ENCODE measurements at places on chromosomes 3 and 15. TPM values are rescaled to one million over a fixed set of nuclear protein-coding genes. Genes with fewer than 3 reads are reported as not detected.

The PLA2G4F gene
- 0.87 TPM for total RNA-seq

DNA sequence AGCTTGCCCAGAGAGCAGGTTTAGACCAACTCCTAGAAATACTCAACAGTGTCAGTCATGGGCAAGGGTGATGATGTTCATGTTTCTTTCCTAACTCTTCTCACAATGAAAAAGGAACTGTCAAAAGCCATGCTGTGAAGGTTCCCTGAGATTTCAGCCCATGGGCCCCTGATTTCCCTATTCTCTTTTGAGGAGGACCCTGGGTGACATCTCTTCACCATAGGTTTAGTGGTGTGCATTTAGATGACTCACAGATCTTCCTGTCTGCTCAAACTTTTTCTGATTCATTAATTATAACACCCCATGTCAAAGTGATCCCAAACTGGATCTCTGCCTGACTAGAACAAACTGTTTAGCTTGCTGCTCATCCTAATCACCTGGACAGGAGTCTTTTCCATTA is 108.0 kb downstream of the BBX start:
- no peak for DNase-seq

DNA sequence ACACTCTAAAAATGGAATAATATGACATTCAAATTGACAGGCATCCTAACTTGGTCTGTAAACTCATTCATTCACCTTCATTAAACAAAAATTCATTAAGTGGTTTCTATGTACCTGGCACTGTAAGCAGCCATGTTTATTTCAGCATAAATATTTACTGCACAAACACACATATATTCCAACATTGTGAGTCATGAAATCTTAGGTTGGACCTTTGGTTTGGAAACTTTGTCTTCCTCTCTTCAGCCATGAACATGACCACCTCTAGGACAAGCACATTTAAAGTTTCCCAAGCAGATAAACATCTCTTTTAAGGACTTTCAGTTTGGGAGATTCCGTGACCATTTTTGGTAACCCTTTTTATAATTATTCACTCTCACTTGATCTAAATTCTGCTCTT is 131.8 kb downstream of the TPRG1 start:
- DNase-seq: no peak

The CCNB2 gene
- 86.4 TPM for total RNA-seq

The RUBCN gene
- total RNA-seq: 32.2 TPM

The QRICH1 gene
- total RNA-seq: 107 TPM

The MYRIP gene
- 5.6 TPM for total RNA-seq

DNA sequence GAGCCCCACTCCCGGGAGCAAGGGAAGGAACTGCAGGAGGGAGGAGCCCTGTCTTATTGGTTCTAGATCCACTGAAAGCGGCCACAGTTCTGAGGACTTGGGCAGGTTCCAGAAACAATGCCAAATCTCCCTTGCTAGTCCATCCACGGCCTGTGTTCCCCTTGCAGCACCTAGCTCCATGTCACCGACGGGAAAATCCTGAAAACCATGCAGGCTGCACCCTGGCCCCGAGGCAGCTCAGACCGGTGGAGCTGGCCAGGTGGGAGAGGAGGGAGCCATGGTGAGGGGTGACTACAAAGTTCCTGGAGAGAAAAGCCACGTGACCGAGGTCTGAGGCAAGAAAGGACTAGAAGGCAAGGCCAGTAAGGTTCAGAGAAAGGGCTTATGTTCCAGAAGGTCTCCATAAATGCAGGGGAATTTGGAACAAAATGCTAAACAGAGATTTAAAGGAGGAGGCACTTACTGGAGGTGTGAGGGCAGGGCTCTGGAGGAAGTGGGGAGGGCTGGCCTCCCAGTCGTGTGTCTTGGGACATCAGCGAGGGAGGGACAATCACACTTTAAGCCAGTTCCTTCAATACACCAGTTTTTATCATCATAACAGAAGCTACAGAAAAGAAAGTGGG is 5.4 kb downstream of the MGLL start:
- peak; percentile 40 for DNase-seq

The OXTR gene
- 2.8 TPM for total RNA-seq

- DNase-seq: no peak
Observed at GRCh38 chr3:193028258-193028657, 110.6 kb upstream of the MB21D2 start.

DNA sequence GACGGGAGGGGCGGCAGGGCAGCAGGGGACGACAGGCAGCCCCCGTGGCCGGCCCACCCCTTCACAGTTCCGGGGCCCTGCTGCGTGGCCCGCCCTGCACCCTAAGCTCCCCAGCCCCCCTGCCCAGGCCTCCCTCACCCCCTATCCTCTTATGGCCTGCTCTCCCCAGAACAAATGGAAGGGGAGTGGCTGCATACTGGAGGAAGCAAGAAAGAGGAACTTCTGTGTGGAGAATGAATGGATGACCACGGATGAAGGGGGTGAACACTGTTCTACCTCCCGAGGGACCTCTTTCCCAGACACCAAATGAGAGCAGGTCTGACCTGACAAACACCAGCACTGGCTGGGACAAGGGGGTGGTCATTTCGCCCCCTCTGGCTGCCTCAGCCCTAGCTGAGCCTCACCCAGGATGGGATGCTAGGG is 25.0 kb downstream of the SEC61A1 start:
- DNase-seq: no peak

The MLF1 gene
- total RNA-seq: 53.0 TPM

The SOX2 gene
- total RNA-seq: 0.39 TPM

The SNTN gene
- 0.29 TPM for total RNA-seq

DNA sequence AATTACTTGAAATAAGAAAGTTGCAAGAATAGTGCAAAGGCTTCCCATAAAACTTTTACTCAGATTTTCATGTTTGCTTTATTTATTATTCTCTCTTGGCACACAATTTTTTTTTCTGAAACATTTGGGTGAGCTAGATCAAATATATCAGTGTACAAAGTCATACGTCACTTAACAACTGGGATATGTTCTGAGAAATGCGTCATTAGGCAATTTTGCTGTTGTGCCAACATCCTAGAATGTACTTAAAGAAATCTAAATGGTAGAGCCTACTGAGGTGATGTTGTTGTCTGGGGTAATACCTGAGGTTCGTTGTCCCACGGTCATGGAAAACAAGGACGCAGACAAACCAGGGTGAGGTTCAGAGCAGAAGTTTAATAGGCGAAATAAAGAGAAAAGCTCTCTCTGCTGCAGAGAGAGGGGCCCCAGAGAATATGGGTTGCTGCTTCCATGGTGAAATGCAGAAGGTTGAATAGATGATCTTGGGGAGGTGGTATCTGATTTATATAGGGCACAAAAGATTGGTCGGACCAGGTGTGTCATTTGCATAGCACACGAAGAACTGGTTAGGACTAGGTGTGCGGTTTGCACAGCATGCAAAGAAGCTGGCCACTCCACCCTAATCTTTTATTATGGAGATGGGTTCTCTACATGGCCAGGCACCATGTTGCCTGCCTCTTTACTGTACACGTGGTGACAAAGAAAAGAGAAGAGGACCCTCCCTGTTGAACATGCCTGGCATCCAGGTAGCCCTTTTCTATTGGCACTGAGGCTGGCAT is 8.8 kb upstream of the GRAMD1C start:
- no peak for DNase-seq

DNA sequence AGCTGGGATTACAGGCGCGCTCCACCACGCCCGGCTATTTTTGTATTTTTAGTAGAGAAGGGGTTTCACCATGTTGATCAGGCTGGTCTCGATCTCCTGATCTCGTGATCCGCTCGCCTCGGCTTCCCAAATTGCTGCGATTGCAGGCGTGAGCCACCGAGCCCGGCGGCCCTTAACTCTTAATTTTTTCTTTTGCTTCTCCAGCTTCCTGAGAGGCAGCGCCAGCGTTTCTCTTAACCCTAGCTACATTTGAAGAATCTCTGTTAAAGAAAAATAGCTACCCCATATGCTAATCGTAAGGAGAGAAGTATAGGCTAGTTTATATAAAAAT is 465 bp upstream of the GK5 start:
- DNase-seq: no peak

- no peak for DNase-seq
Observed at GRCh38 chr15:77964193-77964592, 113.3 kb downstream of the TBC1D2B start.

The FURIN gene
- 76.6 TPM for total RNA-seq

Measured in Calu3 (cell line).